ENCODE measurements at places on chromosomes 1 and 21.

GRCh38 chr1:95323123-95323522, 89.1 kb downstream of the RWDD3 start:
- no peak for DNase-seq

- DNase-seq, result peak; percentile 58
Observed at GRCh38 chr1:1671365-1672119, 12.7 kb upstream of the CDK11B start.

DNA sequence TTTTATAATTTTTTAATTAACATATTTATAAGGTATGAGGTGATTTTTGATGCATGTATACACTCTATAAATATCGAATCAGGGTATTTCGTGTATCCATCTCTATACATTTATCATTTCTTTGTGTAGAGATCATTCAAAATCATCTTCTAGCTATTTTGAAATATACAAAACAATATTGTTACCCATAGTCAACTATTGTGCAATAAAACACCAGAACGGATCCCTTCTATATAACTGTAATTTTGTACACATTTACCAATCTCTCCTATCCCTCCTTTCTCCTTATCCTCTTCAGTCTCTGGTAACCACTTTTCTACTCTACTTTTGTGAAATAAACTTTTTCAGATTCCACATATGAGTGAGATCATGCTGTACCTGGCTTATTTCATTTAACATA, 1459.6 kb downstream of the MRPL39 start:
- DNase-seq, result no peak

DNA sequence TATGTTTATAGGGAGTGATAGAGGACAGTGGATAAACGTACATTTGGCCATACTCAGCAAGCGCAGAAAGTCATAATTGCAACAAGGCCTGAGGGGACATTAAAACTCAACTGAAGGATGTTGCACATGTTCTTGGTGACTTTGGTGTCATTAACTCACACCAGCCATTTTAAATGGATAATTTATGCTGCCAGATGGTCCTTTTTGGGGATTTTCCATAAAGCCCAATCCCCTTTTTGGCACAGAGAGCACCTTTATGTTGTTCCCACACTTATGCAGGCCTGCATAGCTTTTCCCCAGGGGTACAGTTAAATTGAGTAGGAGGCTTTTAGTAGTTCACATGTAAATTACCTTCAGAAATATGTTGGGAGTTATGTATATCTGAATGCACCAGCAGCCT, 279.6 kb downstream of the NFIA start:
- DNase-seq, result no peak

- no peak for DNase-seq
Observed at GRCh38 chr1:97277891-97278654, 556.5 kb downstream of the PTBP2 start.

DNA sequence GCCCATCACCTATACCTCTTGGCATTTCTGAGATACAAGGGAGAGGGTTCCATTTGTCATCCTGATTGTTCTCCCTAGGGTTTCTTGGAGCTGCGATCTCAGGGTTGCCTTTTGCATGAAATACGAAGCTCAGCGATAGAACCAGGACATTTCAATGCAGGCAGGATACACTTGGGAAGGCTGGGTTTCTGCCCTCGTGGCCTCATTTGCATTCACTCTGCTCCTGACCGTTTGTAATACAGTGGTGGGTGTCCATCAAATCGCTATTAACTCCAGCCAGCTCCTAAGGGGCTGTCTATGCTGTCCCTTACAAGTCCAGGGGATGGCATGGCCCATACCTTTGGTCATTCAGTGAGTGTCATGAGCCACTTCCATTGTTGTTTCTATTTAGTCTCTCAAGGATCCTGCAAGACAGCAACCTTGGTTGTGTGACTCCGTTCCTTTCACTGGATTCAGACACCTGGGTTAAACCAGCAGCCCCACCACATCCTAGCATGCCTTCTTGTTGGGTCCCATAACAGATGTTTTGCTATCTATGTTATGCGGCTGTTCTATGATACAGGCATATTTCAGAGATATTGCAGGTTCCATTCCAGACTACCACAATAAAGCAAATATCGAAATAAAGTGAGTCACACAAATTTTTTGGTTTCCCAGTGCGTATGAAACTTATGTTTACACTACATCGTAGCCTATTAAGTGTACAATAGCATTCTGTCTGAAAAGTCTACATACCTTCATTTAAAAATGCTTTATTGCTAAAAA, 18.3 kb downstream of the KAZN start:
- no peak for DNase-seq

- no peak for DNase-seq
Observed at GRCh38 chr1:207882692-207883091, 28.2 kb downstream of the CD34 start.

GRCh38 chr21:43331962-43332828, 94.7 kb downstream of the SIK1 start:
- no peak for DNase-seq

DNA sequence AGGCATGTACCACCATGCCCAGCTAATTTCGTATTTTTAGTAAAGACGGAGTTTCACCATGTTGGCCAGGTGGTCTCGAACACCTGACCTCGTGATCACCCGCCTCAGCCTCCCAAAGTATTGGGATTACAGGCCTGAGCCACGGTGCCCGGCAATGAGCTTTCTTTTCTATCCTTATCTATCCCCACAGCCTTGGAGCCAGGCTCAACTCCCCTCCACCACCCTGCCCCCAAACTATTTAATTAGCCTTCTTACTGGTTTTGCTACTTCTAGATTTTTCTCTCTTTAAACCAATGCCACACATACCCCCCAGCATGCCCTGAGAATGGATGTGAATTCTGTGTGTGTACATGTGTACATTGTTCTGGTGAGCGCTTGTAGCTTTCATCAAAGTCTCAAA, 5.7 kb upstream of the VANGL2 start:
- DNase-seq, result no peak

GRCh38 chr21:17802572-17802971, 16.6 kb downstream of the C21orf91 start:
- DNase-seq, result no peak

DNA sequence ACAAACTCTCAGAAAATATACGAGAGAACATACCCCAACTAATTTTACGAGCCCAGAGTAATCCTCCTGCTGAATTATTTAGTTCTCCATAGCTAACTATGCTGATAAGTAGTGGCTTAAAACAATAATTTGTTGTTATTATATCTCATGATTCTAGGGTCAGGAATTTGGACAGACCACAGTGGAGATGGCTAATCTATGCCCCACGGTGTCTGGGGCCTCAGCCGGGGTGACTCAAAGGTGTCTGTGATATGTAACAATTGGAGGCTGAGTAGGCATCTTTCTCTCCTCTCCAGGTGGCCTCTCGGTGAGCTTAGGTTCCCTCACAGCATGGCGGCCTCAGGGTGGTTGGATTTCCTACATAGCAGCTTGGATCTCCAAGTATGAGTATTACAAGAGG, 35.4 kb upstream of the FOXO6 start:
- DNase-seq, result no peak

GRCh38 chr1:202221911-202222909, 28.6 kb downstream of the LGR6 start:
- DNase-seq, result no peak

- DNase-seq, result no peak
Observed at GRCh38 chr1:1554550-1554925, 14.1 kb upstream of the TMEM240 start.

DNA sequence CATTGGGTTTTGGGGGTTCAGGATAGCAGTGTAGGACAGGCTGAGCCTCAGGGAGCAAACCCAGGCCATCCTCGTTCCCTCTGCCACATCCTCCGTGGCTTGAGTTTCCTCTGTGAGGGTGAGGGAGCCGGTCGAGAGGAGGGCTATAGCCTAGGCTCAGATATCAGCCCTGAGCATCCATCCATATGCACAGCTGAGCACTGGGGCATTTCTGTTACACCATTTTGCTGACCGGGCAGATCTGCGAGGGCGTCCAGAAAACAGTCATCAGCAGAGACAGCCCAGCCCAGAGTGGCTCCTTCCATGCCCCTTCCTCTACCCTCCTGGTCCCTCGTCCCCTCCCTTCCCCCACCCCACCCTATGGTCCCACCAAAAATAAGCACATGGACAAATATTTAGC, 53.5 kb downstream of the PTPRF start:
- DNase-seq, result no peak

DNA sequence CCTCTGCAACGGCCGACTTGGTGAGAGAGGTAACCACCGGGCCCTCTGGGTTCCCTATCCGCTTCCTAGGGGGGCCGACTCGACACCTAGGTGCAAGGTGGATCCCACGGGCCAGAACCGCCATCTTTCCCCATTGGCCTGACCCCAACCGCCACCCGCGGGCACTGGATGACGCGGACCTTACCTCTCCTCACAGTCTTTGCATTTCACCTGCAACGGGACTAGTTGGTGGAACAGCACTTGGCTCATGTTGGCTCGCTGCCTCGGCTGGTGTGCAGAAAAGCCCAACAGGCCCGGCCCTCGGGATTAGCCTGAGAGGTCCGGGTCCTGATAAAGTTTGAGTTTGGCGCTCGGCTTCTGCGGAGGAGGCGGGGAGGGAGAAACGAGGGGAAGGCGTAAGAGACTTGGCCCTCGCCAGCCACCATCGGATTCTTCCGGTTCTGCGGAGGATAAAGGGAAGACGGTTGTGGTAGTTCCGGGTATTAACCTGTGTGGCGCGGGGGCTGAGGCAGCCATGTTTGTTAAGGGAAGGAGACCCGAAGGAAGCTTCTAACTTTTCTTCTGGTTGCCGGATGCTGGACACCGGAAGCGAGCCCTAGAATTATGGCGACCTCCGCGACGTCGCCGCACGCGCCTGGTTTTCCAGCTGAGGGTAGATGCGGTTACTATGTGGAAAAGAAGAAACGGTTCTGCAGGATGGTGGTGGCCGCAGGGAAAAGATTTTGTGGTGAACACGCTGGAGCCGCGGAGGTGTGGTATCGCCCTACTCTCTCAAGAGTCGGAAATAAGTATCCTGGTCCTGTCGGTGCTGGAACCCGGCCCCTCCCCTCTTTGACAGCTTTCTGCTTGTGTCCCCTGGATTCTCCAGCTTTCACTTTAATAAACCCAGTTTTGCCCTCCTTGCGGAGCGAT, at the start of the genes SASS6 and TRMT13:
SASS6 (minus strand) TSS at position 365 of the 912 bp plus-strand sequence; CDS start at position 249, 116 bp downstream.
TRMT13 (plus strand) TSS at position 598 of the 912 bp plus-strand sequence; CDS start at position 604, 6 bp downstream.
- DNase-seq, result peak; percentile 98

DNA sequence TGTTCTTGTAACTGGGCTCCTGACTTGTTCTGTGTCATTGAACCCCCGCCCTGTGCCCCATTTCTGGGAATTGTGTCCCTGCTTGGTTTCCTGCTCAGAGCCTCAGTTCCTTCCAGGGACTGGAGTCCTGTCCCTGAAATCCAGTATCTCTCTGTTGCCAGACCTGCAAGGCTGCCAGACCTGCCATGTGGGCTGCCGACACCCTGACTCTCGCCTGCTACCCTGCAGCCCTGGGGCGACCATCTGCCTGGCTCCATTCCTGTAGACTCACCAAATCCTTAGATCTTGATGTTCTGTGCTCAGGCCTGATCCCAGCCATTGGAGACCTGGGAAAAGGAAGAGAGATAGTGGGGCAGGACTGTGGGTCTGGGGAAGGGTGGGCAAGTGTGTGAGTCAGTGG, 383.3 kb upstream of the PROX1 start:
- no peak for DNase-seq

GRCh38 chr1:64663668-64664067, 81.2 kb upstream of the RAVER2 start:
- no peak for DNase-seq

DNA sequence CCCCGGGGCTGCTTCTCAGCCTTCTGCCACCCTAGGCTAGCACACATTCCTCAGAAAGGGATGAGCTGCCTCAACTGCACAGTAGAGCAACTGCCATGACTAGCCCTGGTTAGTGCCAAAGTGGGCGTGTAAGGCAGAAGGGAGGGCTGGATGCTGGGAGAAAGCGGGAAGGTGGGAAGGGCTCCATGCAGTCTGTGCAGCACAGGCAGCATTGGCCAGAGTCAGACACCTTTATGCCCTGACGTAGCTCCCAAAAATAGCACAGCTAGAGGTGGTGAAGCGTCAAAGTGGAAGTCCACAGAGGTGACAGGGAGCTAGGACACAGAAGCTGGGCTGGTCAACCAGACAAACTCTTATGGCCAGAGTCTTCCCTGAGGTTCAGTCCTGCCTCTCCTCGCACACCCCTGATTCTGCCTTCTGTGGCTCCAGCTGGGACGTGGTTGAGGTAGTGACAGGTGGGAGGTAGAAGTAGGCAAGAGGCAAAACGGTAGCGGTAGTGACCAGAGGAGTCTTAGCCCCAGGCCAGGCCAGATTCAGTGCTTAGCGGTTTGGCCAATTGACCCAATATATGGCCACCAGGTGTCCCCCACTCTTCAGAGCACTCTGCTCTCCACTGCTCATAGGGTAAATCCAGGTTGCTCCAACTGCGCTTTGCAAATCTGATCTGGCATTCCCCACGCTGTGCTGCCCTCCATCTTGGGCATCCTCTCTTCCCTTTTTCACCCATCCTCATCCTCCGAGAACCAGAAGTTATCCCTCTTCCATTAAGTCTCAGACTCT, 45.6 kb downstream of the DDX20 start:
- no peak for DNase-seq

GRCh38 chr1:8061673-8062386, 35.7 kb upstream of the ERRFI1 start:
- DNase-seq, result no peak

GRCh38 chr1:15950763-15951295, 25.1 kb downstream of the ZBTB17 start:
- no peak for DNase-seq

GRCh38 chr1:184655185-184655584, 99.5 kb downstream of the EDEM3 start:
- DNase-seq, result no peak

GRCh38 chr1:17097147-17097546, 22.1 kb downstream of the PADI2 start:
- no peak for DNase-seq

GRCh38 chr21:44450999-44451398, 4.3 kb upstream of the LRRC3 start:
- DNase-seq, result no peak

DNA sequence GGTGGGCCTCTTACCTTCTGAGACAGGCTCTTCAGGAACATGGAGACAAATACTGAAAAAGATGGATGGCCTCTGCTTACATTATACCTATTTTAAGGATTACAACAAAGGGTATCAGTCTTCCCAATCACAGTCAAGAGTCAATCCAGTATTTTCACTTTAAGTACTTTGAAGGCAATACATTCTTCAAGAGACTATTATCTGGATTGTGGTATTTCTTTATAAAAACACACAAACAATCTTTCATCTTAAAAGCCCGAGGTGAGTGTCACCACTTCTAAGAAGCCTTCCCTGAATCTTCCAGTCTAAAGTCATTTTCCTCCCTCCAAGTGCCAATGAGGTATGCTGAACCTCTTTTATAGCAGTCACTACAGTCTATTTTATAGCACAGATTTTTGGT, 45.3 kb downstream of the WASF2 start:
- no peak for DNase-seq

GRCh38 chr1:76687307-76688175, 179.7 kb upstream of the ST6GALNAC5 start:
- DNase-seq, result no peak

GRCh38 chr1:193438771-193439170, 252.4 kb upstream of the B3GALT2 start:
- DNase-seq, result no peak

Data from upper lobe of right lung (tissue), 1 donor.